ENCODE measurements at places on chromosomes 12 and 14. TPM values are rescaled to one million over a fixed set of nuclear protein-coding genes. Genes with fewer than 3 reads are reported as not detected.
A peak's percentile ranks its signal among the peaks of the same experiment; 100 is the strongest.

GPR33 gene
- polyA plus RNA-seq = not detected

TAS2R8 gene
- not detected for polyA plus RNA-seq

CTSG gene
- 2.0 TPM for polyA plus RNA-seq

DNA sequence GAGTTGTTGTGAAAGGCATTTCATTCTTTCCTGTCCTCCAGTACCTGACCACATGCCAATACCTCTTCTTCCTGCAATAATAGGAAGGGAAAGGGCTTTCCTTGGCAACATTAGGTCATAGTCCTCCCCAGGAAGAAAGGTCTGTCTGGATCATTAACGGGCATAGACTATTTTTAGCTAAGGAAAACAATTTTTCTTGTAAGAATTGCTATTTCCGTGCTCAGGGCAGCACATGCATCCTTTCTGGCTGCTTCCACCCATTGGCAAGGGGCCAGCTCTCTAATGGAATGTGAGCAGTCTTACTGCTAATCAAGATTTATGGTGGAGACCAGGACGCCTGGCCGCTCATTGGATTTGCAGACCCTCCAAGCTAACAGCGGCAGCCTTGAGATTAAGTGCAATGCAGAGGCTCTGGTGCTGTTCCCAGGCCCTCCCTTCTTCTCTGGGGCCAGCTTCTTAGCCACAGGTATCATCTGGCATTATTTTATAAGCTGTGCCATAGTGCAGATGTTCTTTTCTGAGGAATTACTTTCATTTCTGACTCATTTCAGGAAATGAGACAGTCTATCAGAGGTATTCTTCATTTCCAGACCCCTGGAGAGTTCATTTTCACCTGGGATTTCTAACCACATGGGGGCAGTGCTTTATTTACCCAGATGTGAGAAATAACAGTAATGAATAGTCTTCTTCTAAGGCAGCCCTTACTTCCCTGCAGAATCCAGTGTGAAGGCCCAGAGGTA lies 52.9 kb downstream of the ANO6 start:
- peak; percentile 74 for DNase-seq

DNA sequence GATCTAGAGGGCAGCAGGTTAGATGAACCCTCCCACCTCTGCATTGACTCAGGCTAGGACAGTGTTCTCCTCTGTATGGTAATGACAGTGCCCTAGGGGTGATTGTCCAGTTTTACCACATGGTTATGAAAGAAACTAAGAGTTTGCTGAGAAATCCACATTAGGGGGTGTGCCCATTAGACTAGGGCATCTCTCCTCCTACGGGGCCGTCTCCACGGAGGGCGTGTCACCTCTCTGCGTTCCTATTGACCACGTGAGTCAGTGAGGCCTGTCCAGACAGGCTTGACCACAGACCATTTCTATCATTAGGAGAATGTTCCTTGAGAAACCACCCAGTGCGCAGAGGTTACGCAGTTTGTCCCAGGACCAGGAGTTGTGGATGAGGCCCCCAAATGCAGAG lies 8.3 kb downstream of the MVK start:
- no peak for DNase-seq

- no peak for DNase-seq
These were observed 5.1 kb downstream of the PCK2 start for GRCh38 chr14:24098927-24099813.

DNA sequence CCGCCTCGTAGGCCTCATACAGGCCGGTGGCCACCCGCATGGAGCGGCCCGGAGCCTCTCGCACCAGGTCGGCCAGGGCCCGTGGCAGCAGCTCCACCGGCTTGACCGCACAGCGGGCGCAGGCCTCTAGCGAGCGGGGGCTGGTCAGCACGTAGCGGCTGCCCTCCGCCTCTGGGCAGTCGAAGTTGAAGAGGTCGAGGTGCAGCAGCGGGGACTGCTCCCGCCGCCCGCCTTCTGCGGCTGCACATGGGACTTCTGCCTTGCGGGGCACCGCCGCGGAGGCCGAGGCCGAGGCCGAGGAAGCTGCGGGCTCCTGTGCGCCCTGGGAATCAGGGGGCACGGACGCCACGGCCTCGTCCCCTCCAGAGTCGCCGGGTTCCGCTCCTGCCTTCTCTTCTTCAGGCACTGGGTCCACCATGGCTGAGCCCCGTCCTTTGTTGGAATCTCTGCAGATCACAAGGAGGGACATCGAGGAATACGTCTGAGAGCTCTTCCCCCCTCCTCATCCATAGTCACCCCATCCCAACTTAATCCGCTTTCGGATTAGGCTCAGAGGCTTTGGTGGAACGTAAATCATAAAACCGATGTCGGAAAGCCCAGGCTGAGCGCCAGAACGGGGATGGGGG lies 1.4 kb downstream of the CCDC177 start:
- DNase-seq = peak; percentile 22

- no peak for DNase-seq
These were observed 23.0 kb downstream of the ISCA2 start for GRCh38 chr14:74516451-74517160.

DNA sequence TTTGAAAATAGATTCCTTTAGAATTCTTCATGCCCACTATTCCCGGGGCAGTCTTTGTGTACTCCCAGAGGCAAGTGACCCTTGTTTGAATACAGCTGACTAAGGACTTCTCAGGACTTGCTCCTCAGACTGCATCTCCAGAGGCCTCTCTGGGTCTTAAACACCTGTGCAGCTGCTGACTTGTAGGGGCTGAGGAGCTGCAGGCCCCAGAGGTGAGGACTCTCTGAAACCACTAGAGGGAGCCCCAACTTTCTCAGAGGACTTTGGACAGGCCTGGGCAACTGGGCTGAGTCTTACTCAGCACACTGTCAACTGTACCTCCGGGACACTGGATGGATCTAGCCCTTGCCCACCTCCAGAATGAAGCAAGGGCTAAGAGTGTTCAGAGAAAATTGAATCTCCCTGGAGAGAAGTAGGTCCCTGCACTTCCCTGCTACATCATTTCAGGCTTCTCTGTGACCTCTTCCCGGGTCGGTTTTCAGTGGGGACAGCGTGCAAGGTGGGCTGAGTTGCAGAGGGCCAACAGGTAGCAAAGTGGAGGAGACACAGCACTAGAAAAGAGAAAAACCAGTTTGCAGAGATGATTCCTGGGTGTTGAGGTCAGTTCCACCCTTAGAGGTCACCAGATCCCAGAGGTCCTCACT lies 164.6 kb downstream of the TMEM117 start:
- DNase-seq = no peak

DNA sequence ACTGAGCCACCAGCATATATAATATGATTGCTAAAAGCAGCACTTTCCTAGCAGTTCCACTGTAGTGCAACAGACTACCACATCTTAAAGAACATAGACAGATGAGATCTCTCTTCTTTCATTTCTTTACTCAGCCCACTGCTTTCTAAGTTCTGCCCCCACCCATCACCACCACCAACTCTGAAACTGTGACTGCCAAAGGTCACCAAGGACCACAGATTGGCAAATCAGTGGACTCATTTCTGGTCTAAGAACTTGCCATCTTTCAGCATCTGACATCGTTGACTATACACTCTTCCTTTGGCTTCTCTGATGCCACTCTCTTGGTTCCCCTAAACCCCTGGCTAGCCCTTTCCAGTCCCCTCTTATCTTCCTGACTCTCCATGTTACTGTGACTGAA lies 38.4 kb downstream of the IFNG start:
- DNase-seq = no peak
